ENCODE measurements at places on chromosomes 11 and 22. TPM values are rescaled to one million over a fixed set of nuclear protein-coding genes. Genes with fewer than 3 reads are reported as not detected.

DNA sequence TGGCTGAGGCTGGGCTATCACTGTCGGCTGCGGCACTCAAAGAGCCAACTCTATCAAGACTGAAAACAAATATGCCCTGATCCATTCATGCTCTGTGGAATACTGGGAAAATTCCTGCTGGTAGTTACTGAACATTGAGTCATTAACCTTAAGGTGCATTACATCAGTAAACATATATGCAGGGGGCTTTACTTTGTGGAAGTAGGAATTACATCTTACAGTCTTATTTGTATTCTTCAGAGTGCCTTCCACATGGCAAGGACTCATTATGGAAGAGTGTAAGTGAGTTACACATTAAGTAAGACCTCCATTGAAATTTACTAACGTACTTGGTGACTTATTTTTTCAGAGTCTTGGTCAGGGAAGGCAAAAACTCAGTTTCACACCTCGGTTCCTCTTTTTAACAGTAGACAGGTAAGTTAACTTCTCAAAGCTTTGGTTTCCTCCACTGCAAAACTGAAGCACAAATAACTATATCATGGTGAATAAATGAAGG is 4.5 kb downstream of the OR5B21 start:
- no peak for DNase-seq

- DNase-seq, result peak; percentile 18
Observed at GRCh38 chr22:29872144-29872893, 10.7 kb upstream of the MTMR3 start.

DNA sequence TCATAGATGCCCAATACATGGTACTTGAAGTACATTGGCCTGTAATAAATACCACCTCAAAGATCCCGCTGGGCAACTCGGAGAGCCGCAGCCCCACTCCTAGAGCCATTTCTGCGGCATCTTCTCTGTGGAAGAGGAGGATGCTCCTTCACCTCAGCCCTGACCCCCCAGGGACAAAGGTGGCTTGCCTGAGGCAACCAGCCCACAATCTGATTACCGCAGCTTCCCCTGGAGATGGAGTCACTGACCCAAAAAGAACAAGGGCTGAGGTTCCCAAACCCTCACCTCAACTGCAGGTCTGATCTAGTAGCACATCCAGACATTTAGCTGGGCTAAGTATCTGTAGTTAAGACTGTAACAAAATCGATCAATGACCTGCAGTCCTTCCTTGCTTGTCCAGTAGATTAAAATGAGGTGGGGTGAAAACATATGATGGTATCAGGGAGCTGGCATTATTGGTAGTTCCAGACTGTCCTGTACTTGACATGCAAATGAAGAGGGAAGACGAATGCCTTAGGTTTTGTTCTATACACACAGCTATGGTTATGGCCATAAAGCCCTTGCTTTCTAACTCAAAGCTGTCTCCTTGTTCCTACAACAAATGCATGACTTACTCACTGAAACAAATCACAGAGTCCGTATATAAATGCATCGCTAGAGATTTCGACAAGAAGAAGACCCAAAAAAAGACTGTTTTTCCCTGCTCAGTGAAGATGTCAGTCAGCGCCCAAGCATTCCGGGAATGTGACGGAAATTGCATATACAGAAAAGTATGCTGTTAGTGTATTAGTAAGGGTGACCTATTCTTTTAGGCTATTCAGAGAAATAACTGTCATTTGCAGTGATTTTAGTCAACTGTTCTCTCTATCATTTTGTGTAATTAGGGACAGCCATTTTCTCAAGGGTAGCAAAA is 33.7 kb downstream of the C11orf71 start:
- DNase-seq, result no peak

The FGF19 gene
- not detected for total RNA-seq

The MFRP gene
- not detected for total RNA-seq

The CCDC15 gene
- total RNA-seq, result 2.2 TPM

The TPBGL gene
- 0.26 TPM for total RNA-seq

The FZD4 gene
- total RNA-seq, result 25.0 TPM

DNA sequence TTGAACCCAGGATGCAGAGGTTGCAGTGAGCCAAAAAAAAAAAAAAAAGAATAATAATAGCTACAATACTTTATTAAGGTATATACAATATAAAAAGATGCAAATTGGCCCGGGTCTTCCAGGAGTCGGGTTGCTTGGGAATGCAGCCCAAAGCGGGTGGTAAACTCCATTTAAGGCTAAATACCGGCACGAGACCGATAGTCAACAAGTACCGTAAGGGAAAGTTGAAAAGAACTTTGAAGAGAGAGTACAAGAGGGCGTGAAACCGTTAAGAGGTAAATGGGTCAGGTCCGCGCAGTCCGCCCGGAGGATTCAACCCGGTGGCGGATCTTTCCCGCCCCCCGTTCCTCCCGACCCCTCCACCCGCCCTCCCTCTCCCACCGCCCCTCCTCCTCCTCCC is 143.3 kb downstream of the DLG2 start:
- no peak for DNase-seq

The OPCML gene
- total RNA-seq, result 0.10 TPM

DNA sequence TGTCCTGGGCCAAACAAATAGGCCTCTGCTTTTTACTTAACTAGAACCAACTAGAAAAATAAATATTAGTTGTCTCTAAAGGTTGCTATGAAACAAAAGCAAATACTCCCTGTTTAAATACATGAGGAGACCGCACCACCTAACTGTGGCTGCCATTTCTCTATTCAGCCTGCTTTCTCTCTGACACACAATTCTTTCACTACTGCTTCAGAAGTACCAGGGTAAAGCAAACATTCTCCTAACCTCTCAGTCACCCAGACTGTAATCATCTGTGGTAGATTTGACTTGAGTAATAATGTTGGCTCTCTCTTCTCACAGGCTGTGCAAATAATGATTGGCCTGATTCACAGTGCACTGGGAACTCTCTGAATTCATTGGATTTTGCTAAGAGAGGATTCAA is 41.0 kb upstream of the MS4A8 start:
- DNase-seq, result no peak

The SLC1A2 gene
- 2.4 TPM for total RNA-seq

- DNase-seq, result no peak
Observed at GRCh38 chr22:37302674-37303555, 20.6 kb downstream of the CYTH4 start.

DNA sequence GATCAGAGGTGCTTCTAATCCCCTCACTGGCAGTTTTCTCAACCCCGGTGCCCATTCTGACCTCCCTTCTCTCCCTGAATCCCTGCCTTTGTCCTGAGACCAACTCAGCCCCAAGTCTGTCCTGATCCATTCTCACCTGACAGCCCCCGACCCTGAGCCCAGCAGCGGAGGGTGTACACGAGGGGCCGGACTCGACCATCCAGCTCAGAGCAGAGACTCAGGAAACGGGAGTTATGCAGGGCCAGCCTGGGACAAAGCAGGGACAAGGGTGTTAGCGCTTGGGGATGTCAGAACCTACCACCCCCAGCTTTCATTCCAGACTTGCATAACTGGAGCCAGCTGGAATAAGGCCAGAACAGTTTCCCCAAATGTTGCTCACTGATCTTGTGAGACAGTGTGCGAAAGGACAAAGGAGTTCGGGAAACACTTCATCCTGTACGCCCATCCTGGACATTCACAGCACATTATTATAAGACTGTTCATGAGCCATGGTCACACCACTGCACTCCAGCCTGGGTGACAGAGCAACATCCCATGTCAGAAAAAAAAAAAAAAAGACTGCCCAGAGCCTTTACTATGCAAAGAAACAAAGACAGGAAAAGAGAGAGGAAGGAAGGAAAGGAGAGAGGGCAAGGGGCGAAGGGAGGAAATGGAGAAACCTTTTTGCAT is 3.5 kb upstream of the EEF1G start:
- no peak for DNase-seq

The HEPN1 gene
- not detected for total RNA-seq

DNA sequence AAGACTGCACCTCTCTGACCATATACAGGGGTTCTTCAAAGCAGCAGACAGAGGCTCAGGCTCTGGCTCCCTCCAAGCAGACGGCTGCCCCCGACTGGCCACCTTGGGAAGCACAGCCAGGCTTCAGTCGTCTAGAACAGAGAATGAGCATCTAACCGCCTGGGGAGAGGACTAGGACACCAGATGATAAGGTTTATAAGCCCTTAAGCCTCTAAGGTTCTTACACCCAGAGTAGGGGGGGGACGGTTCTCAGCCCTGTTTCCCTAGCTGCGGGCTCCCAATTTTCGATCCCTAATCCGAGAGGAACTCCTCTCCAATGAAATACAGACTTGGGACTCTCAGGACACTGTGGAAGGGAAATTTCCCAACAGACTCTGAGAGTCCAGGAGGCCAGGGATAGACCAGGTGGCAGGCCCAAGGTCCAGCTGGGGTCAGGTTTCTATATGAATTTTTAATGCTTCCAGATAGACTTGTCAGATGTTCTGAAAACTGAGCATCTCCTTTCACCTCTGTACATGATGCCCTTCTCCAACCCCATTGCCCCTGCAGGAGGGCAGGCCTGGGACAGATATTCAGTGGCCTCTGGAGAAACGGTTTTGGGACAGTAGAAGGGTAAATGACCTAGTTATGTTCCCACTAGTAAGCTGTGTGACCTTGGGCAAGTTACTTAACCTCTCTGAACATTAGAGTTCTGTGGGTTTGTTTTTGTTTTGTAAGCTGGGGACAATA is 20.2 kb downstream of the RTN4RL2 start:
- DNase-seq, result peak; percentile 68

The MAPK1 gene
- total RNA-seq, result 136 TPM

- no peak for DNase-seq
Observed at GRCh38 chr11:20544603-20545237, 54.7 kb upstream of the SLC6A5 start.

DNA sequence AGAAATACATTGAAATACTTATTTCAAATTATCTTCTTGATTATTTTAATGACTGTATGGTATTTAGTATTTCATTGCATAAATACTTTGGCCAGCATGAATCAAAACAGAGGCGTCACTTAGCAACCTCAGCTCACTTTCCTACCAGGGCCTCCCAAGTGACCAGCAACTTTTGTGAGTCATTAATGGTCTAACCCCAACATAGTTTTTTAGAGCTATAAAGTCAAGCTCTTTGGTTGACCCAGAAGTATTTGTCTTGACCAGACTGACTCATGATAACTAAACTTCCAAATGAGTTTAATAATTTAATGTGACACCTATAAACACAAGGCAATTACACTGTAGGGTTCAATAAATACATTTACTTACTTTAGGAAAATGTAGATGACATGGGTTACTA is 27.9 kb upstream of the RBMXL2 start:
- DNase-seq, result no peak

The CARD18 gene
- total RNA-seq, result not detected

DNA sequence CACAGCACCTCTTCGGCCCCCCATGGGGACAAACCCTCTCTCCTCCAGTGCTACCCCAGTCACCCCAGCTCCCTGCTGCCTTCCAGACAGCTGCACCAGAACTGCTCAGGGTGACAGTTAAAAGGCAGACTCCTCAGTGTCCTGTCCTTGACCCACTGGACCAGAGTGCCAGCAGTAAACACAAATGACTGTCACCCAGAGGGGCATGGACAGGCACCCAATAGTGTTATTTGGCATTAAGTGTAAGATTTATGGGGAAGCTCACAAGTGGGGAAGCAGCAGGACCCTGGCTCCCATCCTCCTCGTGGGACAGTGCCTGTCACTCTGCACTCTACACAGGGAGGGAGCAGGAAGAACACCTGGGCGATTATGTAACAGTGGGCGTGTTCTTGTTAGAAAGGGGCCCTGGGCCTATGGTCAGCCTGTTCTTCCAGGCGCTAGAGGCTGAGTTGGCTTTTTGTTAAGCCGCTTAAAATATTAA is 5.0 kb downstream of the RPS19BP1 start:
- no peak for DNase-seq

The ACTN3 gene
- 0.16 TPM for total RNA-seq

DNA sequence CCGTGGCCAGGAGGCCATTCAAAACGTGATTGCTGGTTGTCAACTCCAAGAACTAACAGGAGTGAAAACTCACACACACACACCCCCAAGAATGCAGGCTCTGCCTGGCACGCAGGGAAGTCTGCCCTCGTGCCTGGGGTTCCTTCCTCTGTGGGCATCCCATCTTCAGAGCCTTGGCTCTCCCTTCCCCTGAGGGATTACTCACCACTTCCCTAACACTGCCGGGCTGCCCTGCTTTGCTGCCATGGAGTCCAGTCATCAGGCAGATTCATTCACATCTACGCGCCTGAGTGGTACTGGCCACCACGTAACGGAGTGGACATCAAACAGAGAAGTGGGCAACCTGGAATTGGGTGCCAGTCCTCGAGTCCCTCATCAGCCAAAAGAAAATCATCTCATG is 120.7 kb upstream of the TMEM45B start:
- no peak for DNase-seq

DNA sequence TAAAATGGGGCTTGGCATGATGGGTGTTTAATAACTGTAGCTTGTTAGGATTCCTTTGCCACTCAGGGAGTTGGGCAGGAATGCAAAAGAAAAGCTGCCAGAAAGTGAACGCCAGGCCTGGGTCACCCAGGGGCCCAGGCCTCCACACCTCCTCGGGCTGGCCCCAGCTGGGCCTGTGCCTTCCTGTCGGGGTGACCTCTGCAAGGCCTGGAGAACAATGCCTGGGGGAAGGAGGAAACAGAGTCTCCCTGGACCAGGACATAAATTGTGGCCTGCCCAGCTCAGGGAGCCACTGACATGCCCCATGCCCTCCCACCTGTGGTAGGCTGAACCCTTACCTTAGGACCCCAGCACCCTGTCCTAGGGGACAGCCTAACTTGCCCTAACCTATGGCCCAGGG is 21.9 kb downstream of the MN1 start:
- no peak for DNase-seq

DNA sequence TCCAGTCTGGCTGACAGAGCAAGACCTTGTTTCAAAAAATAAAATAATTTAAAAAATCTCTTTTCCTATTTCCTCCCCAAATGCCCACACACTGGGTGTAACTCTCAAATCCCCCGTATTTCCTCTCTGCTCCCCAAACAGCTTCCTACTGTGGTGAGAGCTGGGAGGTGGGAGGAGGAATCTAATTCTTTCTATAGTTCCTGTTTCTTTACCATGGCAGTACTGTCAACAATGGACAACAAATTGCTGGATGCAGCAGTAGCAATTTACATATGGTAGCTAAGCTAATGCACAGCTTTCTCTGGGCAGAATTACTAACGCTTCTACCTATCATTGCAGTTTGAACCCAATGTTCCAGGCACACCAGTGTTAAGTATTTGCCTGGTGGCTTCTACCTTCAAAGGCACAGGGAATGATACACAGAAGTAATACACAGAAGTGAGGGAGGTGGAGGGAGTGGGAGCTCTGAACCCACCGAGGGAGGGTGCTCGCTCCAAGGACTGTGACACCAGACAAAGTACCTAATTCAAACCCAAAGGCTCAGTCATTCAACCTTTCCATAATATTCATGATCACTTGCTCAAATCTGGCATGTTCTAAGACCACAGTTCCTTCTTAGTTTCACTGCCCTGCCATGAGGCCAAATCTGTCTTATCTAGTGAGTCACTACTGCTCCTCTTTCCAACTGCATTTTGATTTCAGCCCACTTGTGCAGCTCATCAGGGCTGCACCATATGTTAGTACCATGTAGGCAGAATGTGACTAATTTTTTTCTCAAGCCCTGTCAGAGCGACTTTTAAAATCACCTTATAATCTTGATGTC is 37.9 kb downstream of the CELF1 start:
- DNase-seq, result no peak

The YPEL4 gene
- 0.44 TPM for total RNA-seq

All from ureter (tissue), 1 donor.